Urothelium cell line (cell line): ENCODE measurements at places on chromosomes 7 and 10.

- no peak for DNase-seq
These were observed 2.1 kb upstream of the MYOZ1 start for GRCh38 chr10:73643362-73643761.

GRCh38 chr7:106777674-106778299 lies 87.3 kb upstream of the PIK3CG start:
- DNase-seq, result no peak

DNA sequence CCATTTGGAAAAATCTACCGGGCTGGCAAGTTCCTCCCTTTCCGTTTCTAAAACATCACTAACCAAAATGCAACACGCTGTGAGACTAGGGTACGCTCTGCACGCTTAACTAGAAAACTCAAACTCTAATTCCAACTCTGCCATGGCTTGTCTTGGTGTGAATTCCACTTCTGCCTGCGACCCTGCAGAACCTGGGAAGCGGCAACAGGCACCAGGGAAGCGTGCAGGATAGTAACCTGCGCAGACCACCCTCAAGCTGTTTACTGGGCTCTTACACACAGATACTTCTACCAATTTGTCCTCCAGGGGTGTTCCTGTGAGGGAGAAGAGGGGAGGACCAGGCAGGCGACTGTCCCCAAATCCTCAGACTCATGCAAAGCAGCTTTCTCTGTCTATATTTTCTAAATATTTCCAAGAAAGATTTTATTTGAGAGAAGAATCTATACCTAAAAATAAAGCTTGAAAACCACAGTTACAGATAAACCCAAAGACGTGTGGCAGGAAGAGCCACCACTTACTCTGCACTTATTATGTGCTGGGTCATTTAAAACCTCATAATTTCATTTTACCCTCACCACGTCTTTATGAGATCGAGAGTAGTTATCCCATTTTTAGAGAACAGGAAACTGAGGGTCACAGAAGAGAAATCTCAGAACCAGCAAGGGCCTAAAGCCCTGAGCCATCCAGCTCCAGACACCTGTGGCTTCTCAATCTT lies 52.9 kb downstream of the CPXM2 start:
- no peak for DNase-seq

GRCh38 chr10:13062803-13063202 lies 37.2 kb upstream of the OPTN start:
- no peak for DNase-seq

- no peak for DNase-seq
These were observed 38.0 kb downstream of the PRKAG2 start for GRCh38 chr7:151838861-151839381.

- no peak for DNase-seq
These were observed 112.3 kb downstream of the RAB11FIP2 start for GRCh38 chr10:117934477-117934876.

DNA sequence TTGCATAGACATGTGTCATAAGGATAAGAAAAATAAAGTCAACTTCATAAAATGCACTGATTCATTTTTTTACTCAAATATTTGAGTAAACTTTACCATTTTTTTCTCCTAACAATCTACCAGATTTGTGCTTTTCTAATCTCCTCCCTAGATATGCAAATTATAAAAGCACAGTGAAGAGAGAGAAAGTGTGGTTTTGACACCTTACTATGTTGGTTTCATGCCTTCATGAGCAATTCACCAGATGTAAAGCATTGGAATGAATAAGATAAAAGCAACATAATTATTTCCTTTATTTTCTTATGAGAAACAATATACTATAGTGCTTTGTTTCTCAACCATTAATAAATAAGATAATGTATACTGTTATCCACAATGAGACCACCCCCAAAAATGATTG lies 432.5 kb upstream of the PCDH15 start:
- DNase-seq, result no peak

- no peak for DNase-seq
These were observed 300.0 kb upstream of the FZD8 start for GRCh38 chr10:35942057-35942456.

- no peak for DNase-seq
These were observed 235.5 kb downstream of the TNS3 start for GRCh38 chr7:47346377-47346914.

- DNase-seq, result peak; percentile 32
These were observed 15.1 kb upstream of the SLC16A12 start for GRCh38 chr10:89550509-89550908.

DNA sequence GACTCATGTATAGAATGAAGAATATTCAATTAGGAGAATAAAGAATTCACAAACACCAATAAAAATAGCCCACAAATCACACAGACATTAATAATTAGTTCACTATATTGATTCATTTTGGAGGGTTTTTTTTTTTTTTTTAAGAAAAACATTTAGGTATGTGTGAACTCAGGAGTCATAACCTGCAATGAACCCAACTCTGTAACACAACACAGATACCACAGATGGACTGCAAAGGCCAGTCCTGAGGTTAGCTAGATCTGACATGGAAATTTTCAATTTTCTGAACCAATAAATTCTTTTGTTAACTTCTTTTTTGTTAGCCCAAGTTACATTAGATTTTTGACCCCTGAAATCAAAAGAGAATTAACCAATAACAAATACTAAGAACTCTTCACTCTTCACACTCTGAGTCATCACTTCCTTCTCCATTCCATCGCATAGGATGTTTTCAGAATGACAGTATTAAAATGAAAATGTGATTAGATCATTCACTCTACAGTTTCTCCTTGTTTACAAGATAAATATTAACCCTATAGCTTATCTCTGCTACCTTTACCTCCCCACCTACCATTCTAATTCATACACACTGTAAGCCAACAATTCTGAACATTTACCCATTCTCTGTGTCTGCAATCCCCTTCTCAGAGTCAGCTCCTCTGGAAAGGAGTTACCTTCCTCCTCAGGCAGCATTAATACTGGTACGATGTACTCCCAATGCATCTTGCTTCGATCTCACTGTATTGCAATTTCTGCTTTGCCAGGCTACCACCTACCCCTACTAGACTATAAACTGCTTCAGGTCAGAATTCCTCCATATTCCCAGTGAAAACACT lies 141.5 kb downstream of the LRRN3 start:
- peak; percentile 11 for DNase-seq

GRCh38 chr7:111098926-111099250 lies 8.0 kb downstream of the LRRN3 start:
- DNase-seq, result no peak

- peak; percentile 23 for DNase-seq
These were observed 65.9 kb upstream of the CC2D2B start for GRCh38 chr10:95841661-95842498.

- DNase-seq, result no peak
These were observed 238.2 kb upstream of the KLF14 start for GRCh38 chr7:130972201-130972600.

GRCh38 chr7:133513608-133514007 lies 260.7 kb downstream of the EXOC4 start:
- no peak for DNase-seq

- DNase-seq, result no peak
These were observed 235.1 kb upstream of the MEOX2 start for GRCh38 chr7:15921576-15921975.

DNA sequence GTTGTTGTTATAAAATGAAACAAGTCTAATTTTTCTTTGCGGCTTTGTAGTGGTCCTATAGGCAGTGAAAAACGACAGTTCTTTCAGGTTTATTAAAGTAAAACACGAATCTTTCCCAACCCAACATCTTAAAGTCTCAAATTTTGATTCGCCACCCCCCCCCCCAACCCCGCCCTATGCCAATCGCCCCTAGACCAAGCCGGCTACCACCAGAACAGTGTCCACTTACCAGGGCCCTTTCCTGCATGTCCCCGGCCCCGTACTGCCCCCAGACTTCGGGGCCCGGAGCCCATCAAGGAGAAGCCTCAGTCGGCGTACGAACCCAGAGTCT lies 335 bp upstream of the CHCHD1 start:
- DNase-seq, result no peak

- DNase-seq, result no peak
These were observed 237.7 kb downstream of the ETV1 start for GRCh38 chr7:13751766-13752165.

- DNase-seq, result no peak
These were observed 10.4 kb upstream of the GSAP start for GRCh38 chr7:77426521-77427051.

GRCh38 chr10:21650353-21650752 lies 116.3 kb downstream of the MLLT10 start:
- no peak for DNase-seq

DNA sequence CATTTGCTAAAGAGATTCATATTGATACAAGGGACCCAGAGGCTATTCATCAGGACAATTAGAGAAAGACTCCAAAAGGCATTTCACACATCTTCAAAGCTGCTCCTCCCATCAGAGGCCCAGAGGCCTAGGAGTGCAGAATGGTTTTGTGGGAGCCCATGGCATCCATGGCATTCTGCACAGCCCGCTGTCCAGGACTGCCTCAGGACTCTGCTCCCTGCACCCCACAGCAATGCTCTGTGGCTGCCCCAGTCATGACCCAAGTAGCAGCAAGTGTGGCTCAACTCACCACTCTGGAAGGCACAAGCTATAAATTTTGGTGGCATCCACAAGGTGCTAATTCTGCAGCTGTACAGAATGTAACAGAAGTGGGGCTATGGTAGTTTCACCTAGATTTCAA lies 38.5 kb downstream of the ZNF438 start:
- DNase-seq, result no peak

- DNase-seq, result no peak
These were observed 117.3 kb upstream of the ZNF438 start for GRCh38 chr10:31148951-31149350.

DNA sequence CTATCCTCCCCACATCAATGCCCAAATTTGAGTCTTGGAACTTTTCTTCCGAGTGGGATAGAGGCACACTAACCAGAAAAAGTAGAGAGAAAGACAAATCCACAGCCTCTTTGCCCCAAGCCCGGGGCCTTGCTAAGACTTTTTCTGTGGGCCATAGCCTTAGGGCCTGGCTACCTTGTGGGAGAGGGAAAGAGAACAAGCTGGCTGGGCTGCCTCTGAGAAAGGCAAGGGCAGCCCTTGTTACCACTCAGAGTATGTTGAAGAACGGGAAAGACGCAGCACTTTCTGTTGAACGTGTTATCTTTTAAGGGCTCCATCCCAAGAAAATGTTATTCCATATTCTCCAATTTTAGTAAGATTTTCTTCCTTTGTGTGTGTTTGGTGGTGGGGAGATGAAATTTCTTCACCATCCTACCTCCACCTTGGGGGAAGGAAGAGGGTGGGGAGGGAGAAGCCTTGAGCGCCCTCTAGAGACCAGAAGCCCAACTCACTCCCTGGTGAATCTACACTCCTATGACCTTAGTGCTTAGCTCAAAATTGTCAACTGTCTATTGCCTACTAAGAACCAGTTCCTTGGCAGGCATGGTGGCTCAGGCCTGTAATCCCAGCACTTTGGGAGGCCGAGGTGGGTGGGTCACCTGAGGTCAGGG lies 3.9 kb upstream of the NRF1 start:
- DNase-seq, result peak; percentile 20
